Activated CD8-positive, alpha-beta memory T cell treated with anti-CD3 and anti-CD28 coated beads for 1 hour (primary cell): ENCODE measurements at places on chromosomes 3 and 15.

DNA sequence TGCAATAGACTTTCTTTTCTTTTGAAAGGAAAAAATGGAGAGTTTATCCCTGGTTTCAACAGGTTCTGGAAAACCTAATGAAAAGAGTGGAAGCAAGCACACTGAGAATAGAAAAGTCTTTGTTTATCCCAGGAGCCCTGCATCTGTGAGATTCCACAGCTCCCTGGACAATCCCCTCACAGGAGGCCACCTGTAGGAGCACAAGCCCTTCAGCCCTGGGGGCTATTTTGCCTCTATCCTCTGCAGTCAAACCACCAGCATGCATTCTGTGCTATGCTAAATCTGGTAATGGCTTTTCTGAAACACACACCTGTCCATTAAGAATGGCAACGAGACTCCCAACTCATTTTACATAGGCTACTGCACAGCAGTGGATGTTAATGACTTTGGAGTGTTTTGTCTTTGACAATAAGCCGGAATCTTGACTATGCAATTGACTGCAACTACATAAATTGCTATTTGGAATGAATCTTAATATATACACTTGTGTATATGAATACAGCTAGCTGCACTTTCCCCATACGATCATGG, 369.4 kb downstream of the NR2F2 start:
- DNase-seq = no peak

- DNase-seq = peak; percentile 42
These were observed 21.6 kb upstream of the PSTPIP1 start for GRCh38 chr15:76973362-76973743.

GRCh38 chr3:175670557-175670956, 811.4 kb downstream of the NAALADL2 start:
- DNase-seq = no peak

DNA sequence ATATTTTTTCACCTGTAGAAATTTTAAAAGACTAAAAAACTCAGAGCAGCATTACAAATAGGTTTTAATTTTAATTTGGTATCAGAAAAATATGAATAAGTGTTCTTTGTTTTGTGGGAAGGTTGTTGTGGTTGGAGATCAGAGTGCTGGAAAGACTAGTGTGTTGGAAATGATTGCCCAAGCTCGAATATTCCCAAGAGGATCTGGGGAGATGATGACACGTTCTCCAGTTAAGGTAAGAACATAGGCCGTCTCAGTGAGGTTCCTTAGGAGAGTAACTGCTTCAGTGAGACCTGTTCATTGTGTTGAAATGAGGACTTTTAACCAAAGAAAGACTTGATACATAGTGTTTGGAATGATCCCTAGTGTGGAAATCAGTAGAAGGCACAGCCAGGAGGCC, 44.8 kb downstream of the OPA1 start:
- DNase-seq = no peak

- DNase-seq = no peak
These were observed 23.1 kb upstream of the ULK4 start for GRCh38 chr3:41985018-41985417.

DNA sequence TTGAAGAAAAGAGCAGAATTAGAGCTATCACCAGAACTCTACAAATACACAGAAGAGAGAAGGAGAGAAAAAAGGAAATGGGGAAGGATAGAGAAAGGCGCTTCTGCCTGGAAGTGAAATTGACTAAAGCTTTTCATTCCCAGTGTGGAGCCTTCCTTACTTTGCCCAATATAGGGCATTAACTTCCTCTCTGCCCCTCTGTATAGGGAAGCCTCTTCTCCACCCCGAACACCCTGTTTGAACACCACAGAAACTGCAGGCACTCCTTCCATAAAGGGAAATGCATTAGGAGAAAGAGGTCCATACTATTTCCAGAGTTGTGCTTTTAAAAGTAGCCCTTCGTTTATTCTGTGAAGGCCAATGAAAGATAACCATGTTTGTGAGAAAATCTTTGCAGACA, 248.5 kb downstream of the RAP2B start:
- DNase-seq = no peak

DNA sequence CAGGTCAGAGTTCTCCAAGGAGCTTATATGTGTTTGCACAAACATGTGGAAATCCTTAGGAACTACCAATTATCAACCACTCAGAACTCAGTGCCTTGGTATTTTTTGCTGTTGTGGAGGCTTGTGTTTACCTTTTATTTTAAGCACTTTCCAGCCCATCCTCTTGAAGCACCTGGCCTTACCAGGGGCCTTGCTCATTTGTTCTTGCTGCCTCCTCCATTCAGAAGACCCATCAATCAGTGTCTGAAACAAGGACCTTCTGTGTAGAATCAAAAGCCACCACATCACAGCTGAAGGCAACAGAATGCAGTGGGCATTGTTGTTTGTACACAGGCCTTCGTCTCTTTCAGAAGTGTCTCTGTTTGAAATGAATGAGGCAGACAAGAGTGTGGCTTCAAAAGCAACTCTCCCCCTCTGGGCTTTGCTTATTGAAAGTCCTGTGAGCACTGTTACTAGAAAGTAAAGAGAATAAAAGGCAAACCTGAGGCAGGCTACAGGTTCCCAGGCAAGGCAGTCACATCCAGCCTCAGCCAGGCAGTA, 24.5 kb upstream of the LIPC start:
- DNase-seq = no peak

DNA sequence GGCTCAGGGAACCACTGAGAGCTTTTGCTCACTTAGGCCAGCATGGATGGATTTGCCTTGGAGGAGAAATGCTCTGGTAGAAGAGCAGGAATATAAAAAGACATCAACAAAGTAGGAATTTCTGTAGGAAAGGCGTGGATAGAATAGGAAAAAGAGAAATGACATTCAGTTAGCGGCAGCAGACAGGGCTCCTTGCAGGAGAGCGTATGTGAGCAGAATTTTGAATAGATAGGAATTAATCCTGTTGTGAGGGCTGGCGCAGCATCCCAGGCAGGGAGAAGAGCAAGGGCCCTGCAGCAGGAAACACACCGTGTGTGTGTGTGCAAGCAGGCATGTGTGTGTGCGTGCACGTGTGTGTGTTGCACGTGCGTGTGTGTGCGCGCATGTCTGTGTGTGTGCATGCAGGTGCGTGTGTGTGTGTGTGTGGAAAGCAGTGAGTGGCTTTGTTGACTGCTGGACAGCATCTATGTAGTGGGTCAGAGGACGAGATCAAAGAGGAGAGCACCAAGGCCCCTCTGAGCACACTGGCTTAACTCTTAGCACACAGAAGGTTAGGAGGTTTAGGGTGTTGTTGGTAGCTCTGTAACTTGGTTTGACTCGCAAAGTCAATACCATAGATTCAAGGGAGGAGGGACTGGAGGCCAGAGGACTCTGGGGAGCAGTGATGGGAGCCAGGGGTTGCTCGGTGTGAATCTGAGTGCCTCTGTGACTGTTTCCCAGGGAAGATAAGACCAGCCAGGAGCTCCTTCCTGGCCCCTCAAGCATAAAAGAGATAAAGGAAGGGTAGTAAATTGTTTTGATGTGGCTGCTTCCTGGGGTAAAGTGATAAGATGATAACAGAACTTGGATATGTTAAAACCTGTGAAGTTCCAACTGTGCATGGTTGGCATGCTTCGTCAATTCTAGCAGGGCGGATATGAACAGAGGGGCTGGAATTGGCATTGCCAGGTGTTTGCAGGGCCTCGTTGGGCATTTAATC, 639.5 kb downstream of the NR2F2 start:
- no peak for DNase-seq

DNA sequence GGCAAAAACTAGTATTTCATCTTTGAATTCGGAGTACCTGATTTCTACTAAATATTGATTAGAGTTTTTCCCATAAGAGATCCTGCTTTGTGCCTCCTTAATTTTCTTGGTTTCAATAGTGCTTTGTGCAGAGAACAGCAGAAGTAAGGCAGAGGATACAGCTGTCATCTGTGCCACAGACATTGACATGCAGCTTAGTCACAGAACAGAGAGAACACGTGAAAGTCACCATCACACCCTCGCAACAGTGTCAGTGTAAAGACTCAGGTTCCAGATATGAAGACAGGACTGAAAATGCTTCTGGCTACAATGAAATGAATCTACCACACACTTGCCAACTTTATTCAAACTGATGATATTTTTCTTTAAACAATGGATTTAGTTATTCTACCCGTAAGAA, 942.8 kb upstream of the CFAP20DC start:
- DNase-seq = no peak

- DNase-seq = no peak
These were observed 85.8 kb downstream of the ANP32A start for GRCh38 chr15:68734881-68735280.

DNA sequence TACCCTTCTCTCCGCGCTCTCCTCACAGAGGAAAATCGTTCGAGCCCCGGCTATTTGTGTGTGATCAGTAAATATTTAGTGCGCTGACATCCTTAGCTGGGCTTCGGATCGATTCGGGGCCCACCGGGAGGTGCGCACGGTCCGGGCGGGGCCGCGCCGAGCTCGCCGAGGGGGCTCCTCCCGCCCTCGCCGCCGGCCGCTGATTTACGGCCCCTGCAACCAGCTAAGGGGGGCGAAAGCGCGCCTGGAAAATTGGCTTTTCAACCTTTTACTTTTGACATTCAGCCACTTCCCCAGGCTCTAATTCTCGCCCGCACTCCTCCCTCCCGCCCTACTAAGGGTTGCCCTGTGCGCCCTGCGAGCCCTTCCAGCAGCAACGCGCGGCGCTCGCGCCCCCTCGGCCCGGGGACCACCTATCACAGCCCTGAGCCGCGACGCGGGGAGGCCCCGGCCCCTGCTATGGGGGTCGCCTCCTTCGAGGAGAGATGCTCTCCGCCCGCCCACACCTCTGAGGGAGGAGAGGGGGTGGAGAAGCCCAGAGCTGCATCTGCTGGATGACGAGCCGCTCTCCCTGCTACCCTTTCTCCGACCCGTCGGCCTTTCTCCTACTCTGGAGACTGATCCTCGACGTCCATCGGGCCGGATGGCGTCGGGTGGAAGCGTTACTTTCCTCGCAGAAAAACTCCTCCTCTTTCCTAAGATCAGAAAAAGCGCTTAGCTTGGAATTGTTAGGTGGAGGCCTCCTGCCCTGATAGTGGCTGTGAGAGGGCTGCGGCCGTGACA, 7.8 kb upstream of the NR2F2 start:
- no peak for DNase-seq

- DNase-seq = no peak
These were observed 12.9 kb upstream of the CCDC80 start for GRCh38 chr3:112653881-112654300.

- DNase-seq = no peak
These were observed 609 bp upstream of the TBC1D23 start for GRCh38 chr3:100260081-100260684.

DNA sequence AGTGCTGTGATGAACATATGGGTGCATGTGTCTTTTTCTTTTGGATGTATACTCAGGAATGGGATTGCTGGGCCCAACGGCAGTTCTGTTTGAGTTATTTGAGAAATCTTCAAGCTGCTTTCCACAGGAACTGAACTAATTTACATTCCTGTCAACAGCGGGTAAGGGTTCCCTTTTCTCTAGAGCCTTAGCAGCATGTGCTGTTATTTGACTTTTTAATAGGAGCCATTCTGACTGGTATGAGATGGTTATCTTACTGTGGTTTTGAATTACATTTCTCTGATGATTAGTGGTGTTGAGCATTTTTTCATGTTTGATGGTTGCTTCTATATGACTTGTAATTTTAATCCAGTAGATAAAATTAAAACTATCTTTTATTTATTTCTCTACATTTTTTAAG, 1168.6 kb upstream of the ALCAM start:
- DNase-seq = no peak

DNA sequence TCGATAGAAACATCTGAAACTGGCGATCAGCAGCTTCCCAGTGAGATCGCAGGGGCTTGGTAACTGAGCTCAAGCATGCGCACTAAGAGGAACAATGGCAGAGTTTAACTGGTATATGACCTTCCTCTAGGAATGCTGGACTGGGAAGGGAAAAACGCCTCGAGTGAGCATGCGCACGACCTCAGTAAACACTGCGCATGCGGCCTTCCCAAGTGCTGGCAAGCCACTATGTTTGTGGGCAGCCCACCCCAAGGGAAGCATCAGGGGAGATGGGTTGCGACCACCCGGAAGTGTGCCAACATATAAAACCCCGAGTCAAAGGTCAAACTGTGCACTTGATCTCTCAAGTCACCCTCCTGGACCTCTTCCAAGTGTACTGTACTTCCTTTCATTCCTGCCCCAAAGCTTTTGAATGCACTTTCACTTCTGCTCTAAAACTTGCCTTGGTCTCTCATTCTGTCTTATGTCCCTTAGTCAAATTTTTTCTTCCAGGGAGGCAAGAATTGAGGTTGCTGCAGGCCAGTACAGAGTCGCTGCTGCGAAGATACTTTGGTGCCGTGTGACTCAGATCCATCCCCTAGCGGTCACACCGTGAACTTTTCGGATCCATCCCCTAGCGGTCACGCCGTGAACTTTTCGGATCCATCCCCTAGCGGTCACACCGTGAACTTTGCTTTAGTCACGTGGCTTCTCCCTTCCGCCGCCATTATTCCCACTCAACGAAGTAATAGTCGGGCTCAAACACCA, 243.3 kb downstream of the FAM43A start:
- no peak for DNase-seq

DNA sequence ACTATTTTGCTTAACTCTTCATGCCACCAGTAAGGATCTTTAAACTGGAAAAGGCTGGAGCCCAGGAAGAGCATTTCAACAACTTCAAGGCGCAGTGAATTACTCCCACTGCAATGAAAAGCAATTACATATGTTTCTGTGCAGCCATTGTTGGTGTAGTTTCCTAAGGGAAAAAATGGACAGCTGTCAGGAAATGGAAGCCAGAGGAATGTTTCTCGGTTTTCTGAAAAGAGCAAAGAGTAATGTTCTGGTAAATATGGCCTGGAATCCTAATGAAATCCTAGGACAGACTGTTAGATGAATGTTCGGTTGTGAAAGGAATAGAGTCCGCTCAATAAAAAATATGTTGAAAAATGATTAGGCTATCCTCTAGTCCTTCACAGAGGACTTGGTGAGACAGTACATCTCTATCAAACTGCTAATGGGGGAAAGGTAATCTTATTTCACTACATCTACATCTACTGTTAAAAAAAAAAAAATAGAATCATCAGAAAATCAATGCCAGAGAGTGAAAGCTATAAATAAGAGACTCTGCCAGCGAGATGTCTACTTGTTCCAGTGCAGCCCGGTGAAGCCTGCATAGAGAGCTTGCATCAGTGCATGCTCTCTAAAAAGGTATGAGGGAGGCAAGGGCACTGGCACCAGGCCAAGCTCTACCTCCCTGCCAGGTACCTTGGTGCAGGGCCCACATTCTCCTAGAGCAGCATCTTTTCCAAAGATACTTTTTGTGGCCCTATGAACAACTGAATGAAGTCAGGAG, 68.2 kb upstream of the TJP1 start:
- DNase-seq = no peak

DNA sequence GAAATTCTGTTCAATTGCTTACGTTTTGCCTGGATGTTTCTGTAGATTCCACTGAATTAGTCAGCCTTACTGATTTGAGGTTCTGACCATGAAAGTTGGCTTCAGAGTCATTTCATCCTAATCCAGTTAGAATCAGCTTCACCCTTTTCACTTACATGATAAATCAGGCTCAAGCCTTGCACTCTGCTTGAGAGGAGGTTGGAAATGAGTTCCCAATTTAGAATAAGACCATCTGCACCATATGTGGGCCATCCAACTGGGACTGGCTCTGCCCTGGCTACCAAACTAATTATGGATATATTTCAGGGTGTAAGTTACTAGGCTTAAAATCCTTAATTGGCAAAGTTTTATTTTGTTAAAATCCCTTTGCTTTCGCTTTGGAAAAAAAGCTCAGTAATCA, 255.7 kb downstream of the CHL1 start:
- DNase-seq = no peak

- DNase-seq = no peak
These were observed 12.4 kb upstream of the PDE8A start for GRCh38 chr15:84969257-84969656.
